ENCODE measurements at places on chromosomes 5 and 9.
A peak's percentile ranks its signal among the peaks of the same experiment; 100 is the strongest.

DNA sequence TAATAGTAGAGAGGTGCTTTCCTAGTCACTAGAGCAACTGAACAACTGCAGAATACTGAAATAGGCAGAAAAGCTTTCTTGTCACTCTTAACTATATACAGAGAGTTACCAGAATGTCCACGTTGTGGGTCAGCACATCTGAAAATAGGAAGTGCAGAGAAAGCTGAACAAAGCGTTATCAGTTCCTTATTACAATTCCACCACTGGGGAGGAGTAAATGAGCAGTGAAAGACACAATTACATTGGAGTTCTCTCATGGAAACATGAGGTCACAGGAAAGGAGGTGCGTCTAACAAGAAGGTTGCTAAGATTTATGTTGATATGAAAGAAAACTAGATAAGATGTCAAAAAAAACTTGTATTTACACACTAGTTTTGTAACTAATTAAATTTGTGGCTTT, 461.9 kb upstream of the COX7C start:
- no peak for DNase-seq

DNA sequence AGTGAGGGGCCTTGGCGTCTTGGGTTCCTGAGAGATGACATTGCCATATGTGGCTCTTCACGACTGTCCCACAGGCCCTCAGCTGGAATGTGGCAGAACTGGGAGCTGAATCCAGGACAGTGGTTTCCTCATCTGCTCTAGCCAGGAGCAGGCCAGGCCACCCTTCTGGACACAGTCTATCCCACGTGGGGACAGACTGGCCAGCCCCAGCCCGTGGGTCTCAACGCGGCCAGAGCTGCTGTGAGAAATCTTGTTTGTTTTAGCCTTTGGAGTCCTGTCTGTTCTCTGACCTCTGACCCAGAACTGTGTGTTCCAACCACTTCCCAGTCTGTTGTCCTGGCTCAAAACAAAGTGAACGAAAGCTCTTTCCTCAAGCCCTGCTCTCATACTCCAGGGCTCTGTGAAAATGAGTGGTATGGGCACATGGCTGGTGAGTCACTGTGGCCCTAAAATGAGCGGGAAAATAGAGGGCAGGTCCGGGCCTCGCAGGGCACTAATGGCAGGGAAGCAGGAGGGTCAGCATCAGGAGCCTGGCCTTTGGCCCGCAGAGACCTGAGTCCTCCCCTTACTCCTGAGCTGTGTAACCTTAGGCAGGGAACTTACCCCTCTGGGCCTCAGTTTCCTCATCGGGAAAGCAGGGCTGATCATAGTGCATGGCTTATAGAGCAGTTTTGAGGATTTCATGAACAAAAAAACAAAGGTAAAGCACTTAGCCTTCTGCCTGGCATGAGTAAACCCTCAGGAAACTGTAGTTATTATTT, 34.8 kb upstream of the GLRX start:
- DNase-seq = no peak

DNA sequence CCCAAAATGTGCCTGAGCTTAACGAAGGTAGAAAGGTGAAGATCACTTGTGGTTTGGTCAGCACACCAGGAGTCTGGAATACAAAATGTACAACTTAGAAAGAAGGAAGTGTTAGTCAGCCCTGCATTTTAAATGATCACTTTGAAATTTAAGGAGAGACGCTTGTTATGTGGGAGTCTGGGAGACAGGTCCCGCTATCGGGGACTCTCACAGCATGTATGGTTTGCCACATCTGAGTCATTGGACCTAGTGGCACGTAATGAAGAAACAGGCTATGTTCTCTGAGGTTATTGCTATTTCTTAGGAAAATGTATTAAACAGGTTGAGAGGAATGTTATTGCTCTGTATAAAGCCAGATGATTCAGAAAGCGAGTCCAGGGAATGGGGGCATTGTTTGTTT, 2362.5 kb upstream of the WWC1 start:
- no peak for DNase-seq

GRCh38 chr9:109085510-109085909, 34.2 kb downstream of the TMEM245 start:
- DNase-seq = no peak

GRCh38 chr9:248278-248961, 33.8 kb downstream of the DOCK8 start:
- no peak for DNase-seq

- DNase-seq = no peak
Measured at GRCh38 chr5:37174928-37175327, 74.2 kb downstream of the CPLANE1 start.

DNA sequence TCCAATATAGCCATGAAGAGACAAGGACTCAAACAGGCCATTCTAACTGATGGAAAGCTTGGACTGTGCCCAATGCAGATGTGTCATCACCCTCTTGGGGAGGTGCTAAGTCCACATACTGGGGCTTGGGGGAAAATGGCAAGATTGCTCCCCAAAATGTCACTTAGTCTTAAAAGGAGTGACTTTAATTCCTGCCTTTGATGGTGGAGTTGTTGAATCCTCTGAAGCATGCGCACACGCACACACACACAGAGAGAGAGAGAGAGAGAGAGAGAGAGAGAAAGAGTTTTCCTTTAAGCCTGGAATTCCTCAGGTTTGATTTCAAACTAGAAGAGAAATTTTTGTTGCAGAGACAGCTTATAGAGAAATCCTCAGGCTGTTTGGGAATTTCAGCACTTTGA, 161.9 kb upstream of the GAS1 start:
- DNase-seq = no peak

GRCh38 chr5:97874491-97874890, 691.4 kb upstream of the RIOK2 start:
- no peak for DNase-seq

- DNase-seq = peak; percentile 17
Measured at GRCh38 chr5:72611118-72611730, 104.0 kb upstream of the ZNF366 start.

DNA sequence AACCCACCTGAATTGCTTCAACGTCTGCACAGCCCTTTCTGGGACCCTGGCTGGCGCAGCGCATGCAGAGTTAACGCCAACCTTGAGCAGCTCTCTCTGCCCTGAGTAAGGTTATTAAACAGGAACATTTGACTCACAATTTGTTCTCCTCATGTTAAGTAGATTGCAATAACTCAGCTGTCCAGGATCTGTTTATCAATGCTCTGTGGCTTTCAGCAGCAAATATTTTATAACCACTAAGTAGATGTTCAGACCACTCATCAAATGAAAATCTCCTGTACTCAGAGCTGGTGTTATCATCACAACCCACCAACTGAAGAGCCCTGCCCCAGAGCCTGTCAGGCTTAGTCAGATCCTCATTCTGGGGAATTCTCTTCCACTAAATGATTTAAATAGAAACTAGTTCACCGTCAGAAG, 403.0 kb downstream of the ZNF608 start:
- no peak for DNase-seq

- DNase-seq = no peak
Measured at GRCh38 chr9:109286571-109286977, 34.3 kb downstream of the EPB41L4B start.

DNA sequence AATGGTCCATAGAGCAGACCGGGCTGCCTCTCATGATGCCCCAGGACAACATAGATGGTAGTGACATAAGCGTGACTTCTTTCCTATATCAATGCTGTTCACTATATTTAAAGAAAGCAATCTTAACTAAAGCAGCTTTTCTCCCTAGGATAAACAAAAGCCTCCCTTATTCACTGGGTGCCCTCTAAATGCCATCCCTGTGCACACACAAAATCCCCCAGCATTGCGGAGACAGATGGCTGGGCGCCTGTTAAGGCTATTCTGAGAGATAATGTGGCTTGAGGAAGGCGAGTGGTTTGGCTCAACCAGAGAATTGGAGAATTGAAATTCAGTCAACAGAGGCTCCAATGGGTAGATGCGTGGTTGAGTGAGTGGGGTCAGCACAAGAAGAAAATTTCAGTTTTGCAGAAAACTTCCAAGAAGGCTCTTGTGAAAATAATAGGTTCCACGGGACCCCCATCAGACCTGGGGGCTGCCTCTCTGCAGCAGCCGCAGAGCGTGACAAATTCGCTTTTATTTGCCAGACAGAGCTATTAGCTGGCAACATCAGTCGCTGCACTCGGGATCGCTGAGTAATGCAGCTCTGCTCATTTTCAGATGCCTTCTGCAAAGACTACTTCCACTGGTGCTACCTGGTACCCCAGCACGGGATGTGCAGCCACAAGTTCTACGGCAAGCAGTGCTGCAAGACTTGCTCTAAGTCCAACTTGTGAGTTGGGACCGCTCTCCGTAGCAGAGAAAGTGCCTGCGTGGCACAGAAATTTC, 103.9 kb upstream of the ICE1 start:
- DNase-seq = no peak

DNA sequence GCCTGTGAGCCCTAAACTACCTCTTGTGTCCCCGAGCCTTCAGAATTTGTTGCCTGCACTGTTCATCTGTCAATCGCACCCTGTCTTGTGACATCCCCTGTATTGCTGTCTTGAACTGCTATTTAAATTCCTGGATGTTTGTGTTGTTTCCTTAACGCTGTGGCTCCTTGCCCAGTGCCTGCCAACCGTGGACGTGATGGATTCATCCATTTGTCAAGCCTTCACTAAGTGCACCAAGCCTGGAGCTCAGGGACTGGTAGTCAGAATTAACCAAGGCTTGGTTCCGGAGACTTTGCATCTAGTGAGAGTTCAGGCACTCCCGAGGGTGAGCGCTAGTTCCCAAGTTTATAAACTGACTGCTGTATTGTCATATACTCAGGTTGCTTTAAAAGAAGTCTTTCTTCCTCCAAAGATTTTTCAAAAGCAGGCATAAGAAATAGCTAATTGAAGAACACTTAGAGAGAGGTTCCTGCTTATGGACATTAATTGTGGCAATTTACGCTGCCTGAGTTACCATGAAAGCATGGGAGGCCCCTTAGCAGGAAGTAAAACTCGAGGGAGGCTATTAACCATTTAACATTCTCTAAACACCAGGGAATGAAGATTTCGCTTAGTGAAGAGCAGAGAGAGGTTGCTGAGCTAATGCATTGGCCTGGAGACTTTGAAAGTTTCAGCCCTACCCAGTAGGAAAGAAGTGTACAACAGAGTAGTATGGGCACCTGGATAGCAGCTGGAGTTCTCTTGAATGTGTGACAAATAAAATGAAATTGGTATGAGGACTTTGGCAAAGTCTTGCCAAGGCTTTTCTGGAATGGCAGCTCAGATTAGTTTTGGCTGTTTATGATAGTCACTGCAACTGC, 29.0 kb downstream of the RGS3 start:
- no peak for DNase-seq

DNA sequence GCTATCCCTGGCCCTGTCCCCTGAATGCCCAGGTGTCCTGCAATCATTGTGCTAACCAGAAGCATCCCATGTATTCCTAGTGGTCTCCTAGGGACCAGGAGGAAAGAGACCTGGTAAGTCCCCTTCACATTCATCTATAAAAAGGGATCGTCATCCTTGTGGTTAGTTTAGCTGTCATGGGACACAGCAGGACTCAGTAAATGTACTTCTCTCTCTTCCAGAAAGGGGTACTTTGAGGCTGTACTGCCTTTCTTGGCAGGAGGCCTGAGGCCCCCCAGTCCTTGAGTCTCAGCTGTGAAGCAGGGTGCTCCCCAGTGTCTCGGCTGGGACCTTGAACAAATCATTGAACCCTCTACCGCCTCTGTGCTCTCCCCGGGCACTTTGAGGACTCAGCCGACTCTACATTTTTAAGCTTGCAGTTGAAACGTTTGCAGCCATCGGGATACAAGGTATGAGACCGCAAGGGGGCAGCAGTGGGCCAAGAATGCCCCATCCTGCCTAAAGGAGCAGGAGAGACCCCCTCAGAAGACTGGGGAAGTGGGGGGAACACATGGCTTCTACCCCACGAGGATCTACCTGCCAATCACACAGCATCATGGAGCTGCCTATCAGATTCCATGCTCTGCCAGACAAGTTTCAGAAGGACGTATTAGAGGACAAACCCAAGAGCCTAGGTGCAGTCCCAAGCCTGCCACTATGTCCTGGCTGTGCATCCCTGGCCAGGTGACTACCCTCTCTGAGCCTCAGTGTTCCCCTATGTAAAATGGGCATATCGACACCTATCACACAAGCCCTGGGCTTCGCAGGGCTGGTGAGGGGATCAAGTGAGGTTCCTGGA, 2.4 kb upstream of the PHYKPL start:
- peak; percentile 48 for DNase-seq

DNA sequence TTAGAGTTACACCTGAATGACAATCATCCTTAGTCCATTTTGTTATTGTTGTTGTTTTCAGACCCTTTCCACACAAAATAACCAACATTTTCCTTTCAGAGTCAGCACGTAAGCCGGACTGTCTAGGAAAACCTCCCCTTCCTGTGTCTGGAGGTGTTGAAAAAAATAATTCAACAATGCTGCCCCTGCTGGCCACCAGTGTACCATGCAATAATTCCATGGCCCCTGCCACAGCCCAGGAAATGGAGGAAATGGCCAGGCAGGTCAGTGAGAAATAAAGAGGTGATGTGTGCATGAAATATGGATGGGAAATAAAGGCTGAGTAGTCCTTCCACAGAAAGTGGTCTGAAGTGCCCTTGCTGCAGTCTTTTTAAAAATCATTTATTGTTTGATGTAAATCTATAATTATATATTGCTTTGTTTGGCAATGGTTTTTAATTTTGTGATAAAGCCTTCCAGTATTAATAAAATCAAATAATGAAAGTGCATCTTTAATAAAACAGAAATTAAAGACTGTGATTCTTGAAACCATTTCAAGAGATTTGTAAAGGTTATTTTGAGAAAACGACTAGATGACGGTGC, 152.8 kb upstream of the PAPPA start:
- no peak for DNase-seq

DNA sequence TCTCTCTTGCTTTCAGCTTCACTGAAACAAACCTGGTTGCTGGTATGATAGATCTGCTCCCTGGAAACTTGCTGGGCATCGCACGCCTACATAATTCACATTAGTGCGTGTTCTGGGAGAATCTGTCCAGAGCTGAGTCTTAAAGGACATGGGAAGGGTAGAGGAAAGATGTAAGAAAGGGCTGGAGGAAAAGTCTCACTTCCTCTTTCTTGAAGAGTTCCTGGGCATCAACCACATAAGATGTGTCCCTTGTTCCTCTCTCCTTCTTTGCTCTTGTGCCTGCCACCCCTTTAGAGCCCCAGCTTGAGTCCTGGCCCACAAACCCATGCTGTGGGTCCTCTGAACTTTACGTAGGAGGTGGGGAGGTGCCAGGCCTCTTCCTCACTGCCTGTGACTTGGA, 205.3 kb upstream of the PANK3 start:
- no peak for DNase-seq

DNA sequence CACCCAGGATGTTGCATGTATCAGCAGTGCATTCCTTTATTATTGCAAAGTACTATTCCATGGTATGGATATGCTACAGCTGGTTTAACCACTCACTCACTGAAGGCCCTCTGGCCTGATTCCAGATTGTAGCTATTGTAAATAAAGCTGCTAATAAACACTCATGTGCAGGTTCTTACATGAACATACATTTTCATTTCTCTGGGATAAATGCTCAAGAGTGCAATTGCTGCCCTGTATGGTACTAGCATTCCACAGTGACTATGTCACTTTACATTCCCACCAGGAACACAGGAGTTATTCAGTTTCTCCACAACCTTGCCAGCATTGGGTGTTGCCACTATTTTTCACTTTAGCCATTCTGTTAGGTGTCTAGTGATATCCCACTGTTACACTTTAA, 267.6 kb downstream of the SPOCK1 start:
- no peak for DNase-seq
